ENCODE measurements at places on chromosomes 7 and 10.

- no peak for DNase-seq
Measured at GRCh38 chr7:114790521-114790920, 131.4 kb upstream of the MDFIC start.

- no peak for DNase-seq
Measured at GRCh38 chr7:53426145-53426750, 390.8 kb downstream of the POM121L12 start.

DNA sequence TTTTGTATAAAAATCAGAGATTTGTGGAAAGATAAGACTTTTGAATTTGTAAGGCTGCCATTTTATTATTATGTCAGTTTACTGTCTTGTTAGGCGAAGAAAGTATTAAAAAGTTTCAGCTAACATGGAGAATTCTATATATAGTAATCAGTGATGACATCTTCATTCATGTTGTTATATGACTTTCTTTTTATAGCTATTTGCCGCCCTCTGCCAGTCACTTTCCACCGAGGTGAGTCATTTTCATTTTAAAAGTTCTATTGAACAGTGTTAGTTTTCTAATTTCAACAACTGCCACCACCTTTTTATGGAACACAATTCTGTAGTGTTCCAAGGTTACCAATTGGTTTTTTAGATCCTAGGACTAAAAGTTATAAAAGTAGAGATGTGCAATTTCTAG lies 11.8 kb downstream of the CUTC start:
- DNase-seq, result no peak

GRCh38 chr10:44395396-44395795 lies 10.5 kb upstream of the CXCL12 start:
- no peak for DNase-seq

GRCh38 chr7:42590771-42591310 lies 321.0 kb downstream of the C7orf25 start:
- no peak for DNase-seq

- no peak for DNase-seq
Measured at GRCh38 chr7:41037691-41038090, 665.2 kb downstream of the INHBA start.

DNA sequence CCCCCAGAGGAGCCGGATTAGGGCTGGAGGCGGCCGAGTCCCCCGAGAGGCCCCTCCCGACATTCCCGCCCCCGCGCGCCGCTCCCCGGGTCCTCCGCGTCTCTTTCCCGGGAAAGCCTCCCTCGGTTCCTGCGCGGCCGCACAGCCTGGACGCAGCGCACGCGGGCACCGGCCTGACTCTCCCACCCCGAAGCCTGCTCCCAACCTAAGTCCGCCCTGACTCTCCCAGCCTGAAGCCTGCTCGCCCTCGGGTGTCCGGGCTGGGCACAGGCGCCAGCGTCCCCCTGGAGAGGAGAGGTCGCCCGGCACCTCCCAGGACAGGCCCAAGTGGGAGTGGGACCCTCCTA lies 441 bp upstream of the VENTX start:
- no peak for DNase-seq

- DNase-seq, result no peak
Measured at GRCh38 chr10:131129544-131129943, 182.0 kb downstream of the TCERG1L start.

DNA sequence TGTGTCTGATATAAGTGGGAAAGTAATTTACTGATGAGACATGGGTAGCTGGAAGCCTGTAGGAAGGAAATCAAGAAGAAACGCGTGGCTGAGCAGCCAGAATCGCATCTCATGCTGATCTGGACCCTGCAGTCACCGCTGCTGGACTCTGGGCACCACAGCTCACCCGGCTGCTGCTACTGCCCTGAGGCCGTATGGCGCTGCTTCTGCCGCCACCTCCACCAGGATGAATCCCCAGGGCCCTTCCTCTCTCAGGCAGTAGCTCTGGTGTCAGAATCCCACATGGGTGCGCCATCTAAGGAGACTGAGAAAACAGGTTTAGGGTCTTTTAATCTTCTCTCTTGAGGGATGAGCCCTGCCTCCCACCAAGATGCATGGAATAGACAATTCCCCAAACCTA lies 70.3 kb upstream of the AGK start:
- DNase-seq, result no peak

GRCh38 chr7:45927721-45928120 lies 6.6 kb upstream of the IGFBP3 start:
- no peak for DNase-seq

GRCh38 chr7:32947420-32947983 lies 9.7 kb upstream of the FKBP9 start:
- no peak for DNase-seq

DNA sequence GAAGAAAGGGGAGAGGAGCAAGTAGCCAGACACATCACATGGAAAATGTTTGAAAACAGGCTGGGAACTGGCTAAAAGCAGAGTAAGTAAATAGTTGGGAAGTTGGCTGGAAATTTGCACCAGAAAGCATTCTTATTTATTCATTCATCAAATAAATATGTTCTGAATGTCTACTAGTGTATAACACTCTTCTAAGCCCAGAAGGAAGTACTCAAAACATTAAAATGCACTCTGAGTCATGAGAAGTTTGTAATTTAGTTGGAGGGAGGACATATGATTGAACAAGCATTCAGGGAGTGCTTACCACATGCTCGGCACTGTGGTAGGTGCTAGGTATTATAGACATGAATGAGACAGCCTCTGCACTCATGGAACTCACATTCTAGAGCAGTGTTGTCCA lies 37.0 kb upstream of the CNNM1 start:
- no peak for DNase-seq

DNA sequence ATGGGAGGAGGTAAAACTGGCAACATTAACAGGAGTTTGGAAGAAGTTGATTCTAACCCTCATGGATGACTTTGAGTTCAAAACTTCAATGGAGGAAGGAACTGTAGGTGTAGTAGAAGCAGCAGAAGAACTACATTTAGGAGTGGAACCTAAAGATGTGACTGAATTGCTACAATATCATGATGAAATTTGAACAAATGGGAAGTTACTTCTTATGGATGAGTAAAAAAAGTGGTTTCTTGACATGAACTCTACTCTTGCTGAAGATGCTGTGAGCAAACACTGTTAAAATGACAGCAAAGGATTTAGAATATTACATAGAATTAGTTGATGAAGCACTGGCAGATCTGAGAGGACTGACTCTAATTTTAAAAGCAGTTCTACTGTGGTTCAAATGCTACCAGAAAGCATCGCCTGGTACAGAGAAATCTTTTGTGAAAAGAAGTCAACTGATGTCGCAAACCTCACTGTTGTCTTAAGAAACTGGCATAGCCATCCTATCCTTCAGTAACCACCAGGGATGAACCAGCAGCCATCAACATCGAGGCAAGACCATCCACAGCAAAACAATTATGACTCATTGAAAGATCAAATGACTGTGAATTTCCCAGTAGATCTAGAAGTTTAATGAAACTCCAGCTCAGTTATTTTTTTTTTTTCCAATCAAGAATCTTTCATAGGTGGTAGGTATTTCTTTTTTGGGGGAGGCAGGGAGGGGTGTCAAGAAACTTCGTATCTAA lies 20.8 kb downstream of the BRAF start:
- DNase-seq, result no peak

DNA sequence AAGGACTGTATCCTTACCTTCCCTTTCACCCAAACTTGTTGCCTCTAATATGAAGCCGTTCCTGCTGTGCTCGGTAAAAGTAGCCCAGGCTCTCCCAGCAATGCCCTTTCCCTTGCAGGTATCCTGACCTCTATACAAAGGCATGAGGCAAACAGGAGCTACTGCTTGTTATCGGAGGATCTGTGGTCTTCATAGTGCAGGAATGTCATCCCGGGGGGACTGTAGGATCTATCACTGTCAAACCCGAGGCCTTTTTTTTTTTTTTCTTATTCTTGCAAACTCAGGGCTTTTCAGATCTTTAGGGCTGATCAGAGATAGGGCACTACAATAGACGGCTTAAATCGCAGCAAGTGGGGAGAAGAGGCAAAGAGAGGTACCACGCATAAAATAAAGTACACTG lies 1206.6 kb downstream of the TYW1 start:
- no peak for DNase-seq

GRCh38 chr10:13349463-13350274 lies 1.6 kb upstream of the SEPHS1 start:
- no peak for DNase-seq

GRCh38 chr7:31640381-31640780 lies 46.6 kb upstream of the PPP1R17 start:
- DNase-seq, result no peak

- no peak for DNase-seq
Measured at GRCh38 chr7:91043186-91043585, 221.0 kb upstream of the FZD1 start.

GRCh38 chr10:92757066-92757710 lies 67.4 kb downstream of the HHEX start:
- DNase-seq, result peak; percentile 4

- DNase-seq, result no peak
Measured at GRCh38 chr10:52318822-52319464, 4.9 kb downstream of the DKK1 start.

GRCh38 chr10:24467136-24467535 lies 256.6 kb downstream of the ARHGAP21 start:
- DNase-seq, result no peak

- no peak for DNase-seq
Measured at GRCh38 chr10:106500041-106500924, 664.2 kb downstream of the SORCS1 start.

- DNase-seq, result no peak
Measured at GRCh38 chr7:8985255-8985654, 551.8 kb downstream of the NXPH1 start.

GRCh38 chr10:43708262-43708661 lies 59.6 kb upstream of the ZNF32 start:
- DNase-seq, result no peak

- DNase-seq, result no peak
Measured at GRCh38 chr10:21626457-21627161, 92.6 kb downstream of the MLLT10 start.

- no peak for DNase-seq
Measured at GRCh38 chr7:84783141-84783778, 403.6 kb downstream of the SEMA3D start.

- no peak for DNase-seq
Measured at GRCh38 chr7:107622429-107622828, 38.2 kb upstream of the SLC26A4 start.

GRCh38 chr10:127351542-127351941 lies 155.2 kb upstream of the INSYN2A start:
- DNase-seq, result no peak

- no peak for DNase-seq
Measured at GRCh38 chr10:110212119-110213006, 5.0 kb downstream of the MXI1 start.

- DNase-seq, result no peak
Measured at GRCh38 chr7:127383123-127383835, 9.2 kb downstream of the ZNF800 start.

- DNase-seq, result no peak
Measured at GRCh38 chr7:102927312-102927933, 14.6 kb downstream of the LRRC17 start.

- no peak for DNase-seq
Measured at GRCh38 chr10:60387531-60387930, 2.1 kb downstream of the ANK3 start.
